ENCODE measurements at places on chromosomes 1 and 21.

- no peak for DNase-seq
Observed at GRCh38 chr1:243394601-243395464, 139.0 kb downstream of the SDCCAG8 start.

GRCh38 chr1:8358897-8359616, 41.1 kb downstream of the SLC45A1 start:
- no peak for DNase-seq

- DNase-seq: no peak
Observed at GRCh38 chr21:44800971-44801467, 601 bp downstream of the UBE2G2 start.

DNA sequence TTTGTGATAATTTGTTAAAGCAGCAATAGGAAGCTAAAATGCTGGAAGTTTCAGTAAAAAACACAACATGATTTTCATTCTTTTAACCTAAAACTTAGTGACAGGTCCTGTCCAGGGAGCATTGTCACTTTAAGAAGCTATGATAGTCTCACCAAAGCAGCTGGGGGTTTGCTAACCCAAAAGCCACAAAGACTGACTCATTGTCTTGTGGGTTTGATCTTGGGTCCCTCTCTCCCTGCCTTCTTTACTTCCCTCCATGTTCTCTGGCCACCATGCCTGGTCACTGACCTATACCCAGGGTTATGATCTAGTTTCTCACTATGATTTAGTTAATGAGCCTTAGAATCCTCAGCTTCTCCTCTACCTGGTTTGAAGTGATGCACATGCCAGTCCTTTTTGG, 213.5 kb upstream of the PTGFR start:
- no peak for DNase-seq

DNA sequence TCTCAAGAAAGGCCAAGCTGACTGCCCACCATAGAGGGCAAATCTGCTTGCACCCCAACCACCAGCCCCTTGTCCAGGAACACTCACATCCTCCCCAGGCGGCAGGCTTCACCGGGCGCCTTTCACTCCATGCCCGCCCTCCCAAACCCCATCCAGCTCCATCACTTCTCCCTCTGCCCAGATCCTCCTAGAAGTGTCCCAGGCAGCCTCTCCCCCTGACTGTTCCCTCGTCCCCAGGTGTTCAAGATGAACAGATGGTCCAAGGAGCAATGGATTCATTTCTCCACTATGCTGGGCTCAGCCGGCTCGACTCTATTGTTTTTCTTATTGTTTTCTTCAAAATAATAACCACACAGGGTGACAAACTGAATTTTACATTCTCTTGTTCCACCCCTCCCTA, 22.1 kb downstream of the S100A6 start:
- no peak for DNase-seq

GRCh38 chr1:101217148-101217547, 19.7 kb upstream of the S1PR1 start:
- DNase-seq: no peak
